Suppressor macrophage treated with lipopolysaccharide for 4 hours (primary cell): ENCODE measurements at places on chromosomes 7 and 10.

DNA sequence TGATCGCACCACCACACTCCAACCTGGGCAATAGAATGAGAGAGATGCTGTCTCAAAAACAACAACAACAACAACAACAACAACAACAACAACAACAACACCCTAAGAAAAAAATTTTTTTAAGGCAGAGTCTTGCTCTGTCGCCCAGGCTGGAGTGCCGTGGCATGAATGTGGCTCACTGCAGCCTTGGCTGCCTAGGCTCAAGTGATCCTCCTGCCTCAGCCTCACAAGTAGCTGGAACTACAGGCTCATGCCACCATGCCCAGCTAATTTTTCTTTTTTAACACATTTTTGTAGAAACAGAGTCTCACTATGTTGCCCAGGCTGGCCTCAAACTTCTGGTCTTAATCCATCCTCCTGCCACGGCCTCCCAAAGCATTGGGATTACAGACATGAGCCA lies 18.6 kb downstream of the ALDH18A1 start:
- no peak for DNase-seq

DNA sequence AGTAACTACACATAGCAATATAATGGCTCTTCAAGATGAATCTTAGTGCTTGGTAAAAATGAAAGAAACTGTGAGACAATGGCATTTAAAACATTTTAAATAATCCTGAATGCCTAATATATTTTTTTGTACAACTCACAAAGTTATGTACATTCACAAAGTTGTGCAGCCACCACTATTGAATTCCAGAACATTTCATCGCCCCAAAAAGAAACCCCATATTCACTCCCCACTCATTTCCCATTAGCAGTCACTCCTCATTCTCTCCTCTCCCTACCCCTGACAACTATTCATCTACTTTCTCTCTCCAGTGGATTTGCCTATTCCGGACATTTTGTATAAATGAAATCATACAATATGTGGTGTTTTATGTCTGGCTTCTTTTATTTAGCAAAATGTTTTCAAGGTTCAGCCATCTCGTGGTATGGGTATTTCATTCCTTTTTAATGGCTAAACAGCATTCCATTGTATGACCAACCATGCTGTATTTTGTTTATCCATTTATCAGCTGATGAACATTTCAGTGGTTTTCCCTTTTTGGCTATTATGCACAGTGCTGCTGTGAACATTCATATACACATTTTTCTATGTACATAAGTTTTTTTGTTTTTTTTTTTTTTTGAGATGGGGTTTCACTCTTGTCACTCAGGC lies 34.7 kb downstream of the ENTPD7 start:
- DNase-seq: no peak

DNA sequence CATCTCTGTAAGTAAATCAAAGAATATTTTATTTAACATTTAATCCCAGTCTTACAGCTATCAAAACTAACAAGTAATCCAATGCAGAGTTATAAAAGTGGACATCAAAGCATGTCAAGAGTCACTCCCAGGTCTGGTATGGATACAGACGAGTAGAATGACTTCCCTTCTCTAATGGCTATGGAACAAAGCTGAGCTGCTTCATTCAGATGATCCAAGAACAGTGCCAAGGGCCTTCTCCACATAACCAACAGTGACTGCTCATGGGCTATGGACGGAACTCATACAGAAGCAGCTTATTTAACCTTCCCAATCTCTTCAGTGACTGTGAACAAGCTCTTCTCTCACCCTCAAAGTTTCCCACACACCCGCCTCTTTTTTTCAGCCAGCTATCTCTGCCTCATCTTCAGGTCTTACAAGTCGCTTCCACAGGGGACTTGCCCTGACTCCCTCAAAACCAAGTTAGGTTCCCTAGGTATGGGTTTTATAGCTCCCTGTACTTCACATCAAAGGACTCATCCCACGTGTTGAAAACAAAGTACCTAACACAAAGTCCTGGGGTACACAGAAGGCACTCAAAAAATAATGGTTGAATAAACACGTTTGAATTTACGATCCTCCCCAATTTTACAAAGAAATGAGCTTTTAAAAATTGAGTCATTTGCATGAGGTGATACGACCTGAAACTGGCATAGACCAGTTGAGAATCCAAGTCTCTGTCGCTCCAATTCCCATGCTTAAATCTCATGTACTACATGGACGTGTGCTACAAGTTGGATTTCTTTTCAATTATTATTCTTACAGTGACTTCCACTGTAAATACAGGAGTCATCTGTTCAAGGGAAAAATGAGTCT lies 3.1 kb downstream of the USP6NL start:
- DNase-seq: no peak

- DNase-seq: no peak
Measured at GRCh38 chr7:41969561-41970105, 266.7 kb upstream of the INHBA start.

DNA sequence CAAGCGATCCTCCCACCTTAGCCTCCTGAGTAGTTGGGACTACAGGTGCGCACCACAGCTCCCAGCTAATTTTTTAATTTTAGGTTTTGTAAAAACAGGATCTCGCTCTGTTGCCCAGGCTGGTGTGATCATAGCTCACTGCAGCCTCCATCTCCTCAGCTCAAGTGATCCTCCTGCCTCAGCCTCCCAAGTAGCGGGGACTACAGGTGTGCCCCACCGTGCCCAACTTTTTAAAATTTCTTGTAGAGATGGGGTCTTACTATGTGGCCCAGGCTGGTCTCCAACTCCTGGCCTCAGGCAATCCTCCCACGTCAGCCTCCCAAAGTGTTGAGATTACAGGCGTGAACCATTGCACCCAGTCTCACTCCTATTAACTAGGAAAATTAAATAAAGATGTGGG lies 7.5 kb downstream of the TMEM225B start:
- no peak for DNase-seq

DNA sequence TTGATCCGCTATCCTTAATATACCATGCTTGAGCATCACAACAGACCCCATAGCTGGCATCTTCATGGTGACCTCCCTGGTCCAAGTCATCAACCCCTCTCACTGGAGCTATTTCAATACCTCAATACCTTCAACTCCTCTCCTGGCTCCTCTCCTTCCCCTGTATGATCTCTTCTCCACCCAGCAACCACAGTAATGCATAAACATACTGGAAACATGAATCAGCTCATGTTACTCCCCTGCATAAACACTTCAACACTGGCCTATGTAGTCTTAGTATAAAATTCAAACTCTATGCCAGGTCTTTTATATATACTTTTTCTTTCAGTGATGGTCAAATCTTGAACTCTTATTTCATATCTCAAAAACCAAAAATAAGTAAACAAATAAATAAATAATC lies 31.8 kb upstream of the TMEM273 start:
- no peak for DNase-seq

DNA sequence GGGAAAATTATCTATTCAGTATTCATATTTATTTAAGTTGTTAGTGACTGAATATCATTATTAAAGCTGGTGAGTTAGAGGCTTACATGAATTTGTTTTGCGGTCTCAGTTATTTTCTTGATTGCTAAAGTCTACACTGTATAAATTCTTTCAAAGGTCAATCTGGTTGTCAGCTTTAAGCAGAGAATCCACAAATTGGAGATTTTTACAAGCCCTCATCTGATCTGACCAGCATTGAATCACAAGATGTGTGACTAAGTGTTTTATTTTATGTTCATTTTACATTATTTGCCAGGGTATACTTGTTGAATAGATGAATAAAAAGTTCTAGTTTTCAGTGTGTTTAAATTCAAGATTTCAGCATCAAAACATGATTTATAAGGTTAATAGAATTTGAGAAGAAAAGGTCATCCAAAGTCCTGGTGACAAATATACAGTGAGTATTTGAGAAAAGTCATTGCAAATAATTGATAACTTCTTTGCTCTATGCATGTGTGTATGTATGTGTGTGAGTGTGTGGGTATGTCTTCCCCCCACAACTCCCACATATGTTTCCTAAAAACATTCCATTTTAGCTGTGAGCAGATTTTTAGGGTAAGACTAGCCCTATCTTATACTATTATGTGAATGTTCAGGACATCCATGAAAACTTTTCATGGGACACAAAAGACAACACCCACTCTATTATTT lies 4.4 kb downstream of the SEMA3A start:
- DNase-seq: no peak

- peak; percentile 85 for DNase-seq
Measured at GRCh38 chr10:6239213-6239991, 36.7 kb downstream of the PFKFB3 start.

DNA sequence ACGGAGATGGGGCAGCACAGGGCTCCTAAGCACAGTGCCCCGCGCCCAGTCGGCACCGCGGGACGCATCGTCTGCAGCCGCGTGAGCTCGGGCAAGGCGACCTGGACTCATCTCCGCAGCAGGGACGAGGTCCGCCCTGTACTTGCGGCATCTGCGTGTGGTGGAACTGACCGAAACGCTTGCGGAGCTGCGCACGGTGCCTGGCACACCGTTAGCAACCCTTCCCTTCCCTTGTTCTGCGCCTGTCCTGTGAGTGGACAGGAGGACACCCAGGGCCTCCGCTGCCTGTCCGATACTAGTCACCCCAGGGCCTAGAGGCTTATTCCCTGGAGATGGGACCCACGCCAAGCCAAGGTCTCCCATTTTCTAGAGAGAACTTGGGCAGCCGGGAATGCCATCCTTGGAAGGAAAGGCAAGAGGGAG lies 98.5 kb downstream of the WDR11 start:
- DNase-seq: no peak

GRCh38 chr10:120666308-120666707 lies 184.9 kb upstream of the WDR11 start:
- no peak for DNase-seq
